NCI-H2107 (cell line): ENCODE measurements at places on chromosomes 16 and 17.

GRCh38 chr17:4708436-4708835 is 2.0 kb upstream of the ARRB2 start:
- no peak for DNase-seq

DNA sequence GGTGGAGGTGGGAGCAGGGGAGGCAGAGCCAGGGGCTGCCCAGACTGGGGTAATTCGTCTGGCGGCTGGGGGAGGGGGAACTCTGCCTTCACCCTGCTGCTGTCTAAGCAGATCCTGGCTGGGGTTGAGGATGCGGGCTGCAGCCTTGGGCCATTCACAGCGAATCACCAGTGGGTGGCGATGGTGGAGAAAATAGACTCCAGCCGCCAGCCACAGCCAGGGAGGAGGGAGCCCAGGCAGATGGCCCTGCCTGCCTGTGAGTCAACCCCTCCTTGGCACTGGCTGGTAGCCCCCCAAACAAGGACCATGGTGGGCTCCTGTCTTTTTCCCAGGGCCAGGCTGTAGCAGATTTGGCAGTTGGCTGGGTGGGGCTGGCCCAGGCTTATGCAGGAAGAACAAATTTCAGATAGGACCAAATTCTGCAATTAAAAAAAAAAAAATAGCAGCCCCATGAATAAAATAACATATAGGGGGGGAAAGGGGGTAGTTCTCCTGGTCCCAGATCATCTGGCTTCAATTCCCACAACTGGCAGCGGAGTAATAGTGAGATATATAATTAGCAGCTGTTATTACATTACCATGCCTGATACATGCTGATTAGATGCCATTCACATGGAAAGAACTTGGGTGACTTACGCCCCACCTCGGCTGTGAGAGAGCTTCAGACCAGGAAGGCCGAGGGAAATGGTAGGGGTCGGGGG is 41.5 kb upstream of the CDH5 start:
- DNase-seq: no peak

DNA sequence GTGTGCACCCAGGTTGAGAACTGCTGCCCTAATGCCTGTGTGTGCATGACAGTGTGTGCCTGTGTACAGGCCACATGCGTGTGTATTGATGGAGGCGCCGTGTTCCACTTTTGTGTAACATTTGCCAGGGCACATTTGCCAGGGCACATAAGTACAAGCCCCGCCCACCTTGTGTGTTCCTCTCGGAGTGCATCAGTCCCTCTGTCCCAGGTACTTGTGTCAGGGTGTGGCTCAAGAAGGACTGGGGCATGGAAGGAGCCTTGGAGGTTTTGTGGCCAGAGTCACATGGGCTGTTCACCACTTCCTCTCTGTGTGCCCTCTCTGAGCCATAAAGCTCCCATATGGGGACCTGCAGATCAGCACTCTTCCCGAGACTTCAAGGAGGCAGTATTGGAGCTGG is 73.9 kb downstream of the MRM1 start:
- no peak for DNase-seq

DNA sequence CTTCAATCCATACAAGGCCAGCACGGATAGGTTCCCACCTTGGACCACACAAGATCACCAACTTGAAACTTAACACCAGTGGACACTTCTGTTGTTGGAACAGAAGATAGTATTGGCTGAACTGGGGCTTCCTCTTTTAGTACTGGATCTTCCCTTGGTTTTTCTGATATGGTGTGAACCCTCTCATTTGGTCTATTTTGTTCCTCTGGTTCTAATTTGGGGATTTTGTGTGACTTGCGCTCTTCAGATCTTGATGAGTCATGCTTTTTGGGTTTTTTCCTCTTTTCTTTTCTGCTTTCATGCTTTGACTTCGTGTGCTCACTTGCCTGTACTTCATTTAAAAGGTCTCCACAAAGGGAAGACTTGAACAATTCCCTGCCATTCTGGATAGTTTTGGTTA is 39.0 kb downstream of the SOST start:
- no peak for DNase-seq

DNA sequence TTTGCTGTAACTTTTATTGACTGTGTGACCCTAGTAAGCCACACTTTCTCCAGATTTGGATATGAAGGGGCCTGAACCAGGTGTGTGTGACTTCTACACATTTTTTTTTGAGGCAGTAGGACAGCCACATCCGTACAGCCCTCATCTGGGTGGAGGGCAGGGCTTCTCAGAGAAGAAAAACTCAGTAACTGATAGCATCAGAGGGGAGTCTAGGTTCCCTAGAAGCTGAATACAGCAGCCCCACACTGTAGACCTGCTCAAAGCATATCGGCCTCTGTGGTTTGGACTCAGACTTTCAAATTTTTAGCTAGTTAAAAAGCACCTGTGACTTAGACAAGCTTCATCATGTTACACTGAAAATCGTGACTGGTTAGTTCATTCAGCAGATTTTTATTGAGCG is 10.8 kb downstream of the PRSS54 start:
- DNase-seq: no peak

GRCh38 chr16:73418051-73418450 is 370.1 kb upstream of the ZFHX3 start:
- no peak for DNase-seq

- DNase-seq: no peak
These were observed 48.8 kb downstream of the SPACA3 start for GRCh38 chr17:33040461-33040860.

DNA sequence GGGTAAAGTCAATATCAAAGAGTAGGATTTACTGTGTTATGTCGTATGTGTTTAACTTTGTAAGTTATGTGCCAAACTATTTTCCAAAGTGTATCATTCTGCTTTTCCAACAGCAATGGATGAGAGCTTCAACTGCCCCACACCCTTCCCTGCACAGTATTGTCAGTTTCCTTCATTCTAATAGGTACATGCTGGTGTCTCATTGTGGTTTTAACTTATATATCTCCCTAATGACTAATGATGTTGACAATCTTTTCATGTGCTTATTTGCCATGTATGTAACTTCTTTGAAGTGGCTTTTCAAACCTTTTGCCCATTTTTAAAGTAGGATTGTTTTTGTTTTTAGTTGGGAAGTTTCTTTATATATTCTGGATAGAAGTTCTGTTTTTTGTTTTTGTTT is 3.8 kb downstream of the DDX19B start:
- no peak for DNase-seq
